NK-92 treated with Interleukin-12 subunit alpha and Interleukin-12 subunit beta, amount 100 ng/mL, for 24 hours (cell line): ENCODE measurements at places on chromosomes 7 and 10.

GRCh38 chr10:88515235-88515634 is 67.9 kb downstream of the RNLS start:
- DNase-seq, result no peak

- DNase-seq, result no peak
These were observed 56.6 kb downstream of the TMEM209 start for GRCh38 chr7:130148561-130148960.

DNA sequence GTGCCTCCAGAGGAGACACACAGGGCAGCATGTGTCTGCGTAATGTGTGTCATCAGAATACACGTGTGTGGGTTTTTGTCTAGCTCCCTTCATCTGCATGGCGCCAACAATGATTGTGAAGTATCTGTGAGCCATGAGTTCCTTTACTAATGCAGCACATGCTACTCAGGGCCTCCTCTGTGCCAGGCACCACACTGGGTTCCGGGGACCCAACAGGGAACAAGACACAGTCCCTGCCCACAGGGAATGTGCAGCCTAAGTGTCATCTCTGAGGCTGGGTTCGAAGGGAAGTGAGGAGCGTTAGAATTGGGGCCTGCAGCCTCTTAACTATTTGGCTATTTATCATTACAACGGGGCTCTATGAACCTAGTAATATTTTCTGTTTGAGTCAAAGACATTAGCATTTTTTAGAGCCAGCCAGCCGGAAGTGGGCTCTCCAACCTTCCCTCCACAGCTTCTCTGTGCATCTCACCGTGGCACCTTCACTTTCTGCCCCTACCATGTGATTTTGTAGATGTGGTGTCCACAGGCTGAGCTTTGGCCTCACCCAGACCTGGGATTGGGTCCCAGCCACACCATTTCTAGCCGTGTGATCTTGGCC is 43.9 kb upstream of the SRGN start:
- peak; percentile 70 for DNase-seq

- no peak for DNase-seq
These were observed 162.4 kb downstream of the AGMO start for GRCh38 chr7:15399441-15399840.

DNA sequence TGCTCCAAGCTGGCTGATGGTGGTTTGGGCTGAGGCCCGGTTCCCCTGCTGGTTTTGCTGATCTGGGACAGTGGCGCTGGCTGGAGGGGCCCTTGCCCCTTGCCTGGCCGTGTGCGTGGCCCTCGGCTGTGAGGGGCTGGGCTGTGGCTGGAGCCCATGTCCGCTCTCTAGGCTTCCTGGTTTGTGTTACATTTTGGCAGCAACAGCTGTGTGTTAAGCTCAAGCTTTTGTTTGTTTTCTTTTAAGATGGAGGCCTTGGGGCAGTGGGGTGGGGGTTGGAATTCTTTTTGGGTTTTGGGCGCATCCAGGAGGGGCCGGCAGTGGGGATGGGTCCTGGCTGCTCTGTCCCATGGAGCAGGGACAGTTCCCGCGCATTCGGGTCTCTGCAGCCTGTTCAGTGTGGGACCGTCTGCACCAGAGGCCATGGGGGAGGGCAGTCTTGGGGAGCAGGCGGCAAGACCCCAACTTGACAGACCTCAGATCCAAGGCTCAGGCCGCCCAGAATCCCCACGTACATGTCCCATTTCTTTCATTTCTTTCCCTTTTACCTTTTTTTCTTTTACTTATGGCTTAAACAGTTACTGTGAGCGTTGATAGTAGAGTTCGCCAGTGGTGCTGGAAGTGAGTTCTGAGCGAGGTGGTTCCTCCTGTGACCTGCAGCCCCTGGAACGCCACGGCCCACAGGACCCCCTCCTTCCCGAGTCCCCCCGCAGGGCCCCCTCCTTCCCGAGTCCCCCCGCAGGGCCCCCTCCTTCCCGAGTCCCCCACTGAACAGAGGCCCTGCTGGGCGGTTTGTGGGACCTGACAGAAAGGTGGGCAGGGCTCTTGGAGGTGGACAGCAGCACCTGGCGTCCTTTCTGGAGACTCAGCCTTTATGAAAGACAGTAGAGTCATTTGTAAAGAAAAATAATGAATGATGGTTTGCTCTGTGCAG is 75.3 kb downstream of the INPP5A start:
- DNase-seq, result no peak
